Neuronal stem cell (in vitro differentiated cells): ENCODE measurements at places on chromosomes 13 and 19.

DNA sequence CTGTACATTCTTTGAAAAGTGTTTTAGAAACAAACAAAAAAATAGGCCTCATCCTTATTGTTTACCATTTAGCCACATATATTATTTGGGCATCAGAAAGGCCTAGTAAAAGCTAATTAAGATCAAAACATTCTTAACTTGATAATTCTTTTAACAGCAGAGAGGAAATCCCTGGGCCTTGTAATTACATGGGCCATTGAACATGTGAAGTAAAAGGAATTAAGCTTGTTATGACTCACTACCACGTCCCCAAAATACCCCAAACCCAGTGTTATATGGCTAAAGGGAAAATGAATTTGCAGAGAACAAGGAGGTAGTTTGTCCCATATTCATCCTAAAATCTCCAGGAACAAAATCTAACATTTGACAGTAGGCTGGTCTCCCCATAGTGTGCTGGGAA is 439.8 kb downstream of the ITGBL1 start:
- no peak for DNase-seq

DNA sequence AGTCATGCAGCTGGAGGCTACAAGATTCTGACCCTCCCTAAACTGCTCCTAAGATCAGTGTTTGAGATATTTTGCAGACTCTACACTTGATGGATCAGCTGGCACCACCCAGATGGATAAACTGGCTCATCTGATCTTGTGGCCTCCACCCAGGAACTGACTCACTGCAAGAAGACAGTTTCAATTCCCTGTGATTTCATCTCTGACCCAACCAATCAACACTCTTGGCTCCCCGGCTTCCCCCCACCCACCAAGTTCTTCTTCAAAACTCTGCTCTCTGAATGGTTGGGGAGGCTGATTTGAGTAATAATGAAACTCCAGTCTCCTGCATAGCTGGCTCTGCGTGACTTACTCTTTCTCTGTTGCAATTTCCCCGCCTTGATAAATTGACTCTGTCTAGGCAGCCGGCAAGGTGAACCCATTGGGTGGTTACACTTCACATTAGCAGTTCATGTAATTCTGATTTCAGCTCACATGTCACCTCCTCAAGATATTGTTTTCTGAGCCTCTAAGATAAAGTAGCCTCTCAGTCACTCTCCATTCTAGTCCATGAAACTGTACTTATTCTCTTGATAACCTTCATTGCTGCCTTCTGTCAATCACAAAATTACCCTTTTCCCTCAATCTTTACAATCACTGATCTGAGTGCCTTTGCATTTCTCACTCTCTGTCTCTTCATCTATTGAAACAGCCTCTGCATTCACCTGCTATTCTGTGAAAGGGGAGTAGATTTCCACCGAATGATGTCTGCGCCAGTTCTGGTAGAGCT is 9.9 kb upstream of the FPR3 start:
- DNase-seq = no peak

- no peak for DNase-seq
These were observed 92.8 kb downstream of the FAM216B start for GRCh38 chr13:42874221-42874620.

DNA sequence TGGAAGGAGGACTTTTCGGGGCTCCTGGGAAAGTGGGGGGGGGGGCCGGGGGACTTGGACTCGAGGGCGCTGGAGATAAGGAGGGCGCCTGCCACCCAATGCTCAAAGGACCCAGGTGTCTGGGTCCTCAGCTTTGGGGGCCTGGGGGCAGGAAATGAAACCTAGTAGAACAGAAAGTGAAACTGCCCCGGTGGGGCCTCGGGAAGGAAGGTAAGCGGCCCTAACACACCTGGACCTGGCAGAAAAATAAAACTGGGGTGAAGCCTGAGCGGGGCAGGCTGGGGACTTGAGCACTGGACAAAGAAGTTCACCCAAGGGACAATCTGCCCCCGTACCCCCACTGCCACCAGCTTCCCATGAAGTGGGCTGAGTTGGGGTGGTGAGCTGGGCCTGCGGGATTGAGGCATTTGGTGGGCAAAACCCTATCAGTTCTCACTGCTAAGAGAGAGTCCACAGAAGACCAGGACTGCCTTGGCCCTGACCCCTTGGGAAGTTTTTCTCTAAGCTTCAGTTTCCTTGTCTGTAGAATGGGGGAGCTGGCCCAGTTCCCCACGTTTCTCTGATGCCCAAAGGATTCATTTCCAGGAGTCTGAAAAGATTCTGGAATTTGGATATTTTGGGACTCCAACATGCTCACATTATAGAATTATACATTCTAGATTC is 2.3 kb downstream of the PRKD2 start:
- DNase-seq = no peak

DNA sequence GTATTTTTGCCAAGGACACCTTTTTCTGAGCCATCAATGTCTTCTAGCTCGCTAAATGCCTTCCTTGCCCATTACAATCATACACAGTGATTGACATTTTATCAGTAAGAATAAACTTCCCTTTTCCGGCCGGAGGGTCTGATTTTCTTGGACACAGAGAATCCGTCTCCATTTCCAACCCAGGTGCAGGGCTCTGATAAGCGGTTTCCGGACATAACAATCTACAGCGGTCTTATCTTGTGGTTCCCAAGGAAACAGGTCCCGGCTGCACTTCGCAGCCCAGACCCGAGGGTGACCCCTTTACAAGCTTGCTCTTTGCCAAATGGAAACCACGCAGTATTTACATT is 5.1 kb upstream of the ZNF77 start:
- DNase-seq = no peak

GRCh38 chr13:33958964-33959363 is 141.0 kb downstream of the RFC3 start:
- DNase-seq = no peak

DNA sequence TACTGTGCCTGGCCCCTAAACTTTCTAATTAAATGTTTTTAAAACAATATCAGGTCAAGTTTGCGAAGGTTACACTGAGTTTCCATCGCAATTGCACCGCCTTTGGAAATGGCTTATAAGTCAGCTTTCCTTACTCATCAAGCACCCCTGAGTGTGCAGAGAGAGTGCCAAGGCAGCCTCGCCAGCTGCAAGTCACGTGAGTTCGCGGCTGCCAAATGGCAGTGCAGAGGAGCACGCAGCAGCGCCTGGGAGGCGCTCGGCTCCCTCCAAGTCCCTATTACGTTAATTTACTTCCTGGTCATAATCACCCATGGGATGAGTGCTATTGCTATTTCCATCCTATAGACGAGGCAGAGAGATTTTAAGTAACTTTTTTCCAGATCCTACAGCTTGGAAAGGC is 319.6 kb downstream of the TEX29 start:
- no peak for DNase-seq

GRCh38 chr13:99614465-99614885 is 113.2 kb downstream of the TM9SF2 start:
- DNase-seq = no peak

- no peak for DNase-seq
These were observed 158.4 kb upstream of the CSNK1A1L start for GRCh38 chr13:37263871-37264270.

- no peak for DNase-seq
These were observed at the start of gene CEACAM4 for GRCh38 chr19:41626877-41627276. Gene CEACAM4, minus strand, starts transcription at chr19:41627074. Its CDS starts 111 bp downstream, at chr19:41626963.

- peak; percentile 35 for DNase-seq
These were observed 21.8 kb downstream of the DCAF15 start for GRCh38 chr19:13974073-13974472.

- DNase-seq = peak; percentile 71
These were observed at the start of gene CCDC106 for GRCh38 chr19:55647732-55648584. Gene CCDC106, plus strand, starts transcription at chr19:55648212. Its CDS starts 835 bp downstream, at chr19:55649047.
